ENCODE measurements at places on chromosomes 7 and 10. TPM values are rescaled to one million over a fixed set of nuclear protein-coding genes. Genes with fewer than 3 reads are reported as not detected.

GRCh38 chr7:123770378-123770777 lies 21.6 kb upstream of the WASL start:
- H3K27me3 ChIP-seq: no peaks in the 10 kb centered on the region
- no peak overlapping the region for H3K4me3 ChIP-seq
- H3K4me1 ChIP-seq: no peaks in the 10 kb centered on the region
- H3K36me3 ChIP-seq: no peaks in the 10 kb centered on the region

- H3K36me3 ChIP-seq: no peaks in the 10 kb centered on the region
- no peak overlapping the region for H3K27ac ChIP-seq
- no peak for DNase-seq
- H3K4me3 ChIP-seq: no peak overlapping the region
- H3K27me3 ChIP-seq: no peaks in the 10 kb centered on the region
Measured at GRCh38 chr10:64142395-64142794, 621.2 kb downstream of the REEP3 start.

DNA sequence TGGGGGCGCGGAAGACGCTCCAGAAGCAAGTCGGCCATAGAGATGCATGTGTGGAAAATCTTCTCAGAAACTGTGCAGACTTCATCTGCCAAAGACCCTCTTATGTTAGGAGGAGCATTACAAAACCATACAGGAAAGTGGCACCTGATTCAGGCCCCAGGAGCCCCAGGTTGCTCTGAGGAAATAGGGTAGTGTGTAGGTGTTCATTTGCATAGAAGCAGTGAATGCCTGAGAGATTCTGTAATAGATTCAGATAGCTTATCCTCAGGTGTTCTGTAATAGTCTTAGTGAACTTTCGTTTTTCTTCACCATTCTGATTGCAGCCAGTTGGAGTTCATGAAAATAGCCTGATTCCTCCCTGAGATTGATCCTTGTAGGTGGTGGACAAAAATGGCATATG lies 106.4 kb upstream of the GJD4 start:
- no peak for DNase-seq
- H3K4me1 ChIP-seq: peaks cover 22% of the 10 kb centered on the region
- H3K4me3 ChIP-seq: 0 out of 2 replicates have a peak overlapping the region, but pooled peaks have one; percentile 7
- H3K27ac ChIP-seq: no peak overlapping the region
- H3K36me3 ChIP-seq: no peaks in the 10 kb centered on the region

GRCh38 chr10:127563718-127564553 lies 14.8 kb downstream of the NPS start:
- H3K36me3 ChIP-seq: no peaks in the 10 kb centered on the region
- H3K27me3 ChIP-seq: no peaks in the 10 kb centered on the region
- no peaks in the 10 kb centered on the region for H3K4me1 ChIP-seq

DNA sequence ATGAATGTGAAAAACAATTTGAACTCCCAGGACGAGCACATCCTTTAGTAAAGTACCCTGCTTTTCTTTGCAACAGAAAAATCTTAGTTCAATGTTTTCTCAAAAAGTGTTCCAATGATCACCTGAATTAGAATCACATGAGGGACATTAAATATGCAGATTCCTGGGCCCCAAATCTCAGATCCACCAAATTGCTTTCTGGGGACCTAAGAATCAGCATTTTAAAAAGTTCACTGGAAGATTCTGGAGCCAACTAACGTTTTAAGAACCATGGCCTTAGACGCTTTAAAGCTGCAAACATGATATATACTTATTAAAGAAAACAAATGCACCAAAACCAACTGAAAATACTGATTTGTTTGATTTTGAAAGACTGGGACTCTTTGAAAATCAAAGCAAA lies 143.4 kb upstream of the TMEM168 start:
- no peaks in the 10 kb centered on the region for H3K27me3 ChIP-seq
- DNase-seq: no peak
- H3K36me3 ChIP-seq: peaks cover 3% of the 10 kb centered on the region
- peaks cover 4% of the 10 kb centered on the region for H3K4me1 ChIP-seq
- H3K27ac ChIP-seq: no peak overlapping the region

DNA sequence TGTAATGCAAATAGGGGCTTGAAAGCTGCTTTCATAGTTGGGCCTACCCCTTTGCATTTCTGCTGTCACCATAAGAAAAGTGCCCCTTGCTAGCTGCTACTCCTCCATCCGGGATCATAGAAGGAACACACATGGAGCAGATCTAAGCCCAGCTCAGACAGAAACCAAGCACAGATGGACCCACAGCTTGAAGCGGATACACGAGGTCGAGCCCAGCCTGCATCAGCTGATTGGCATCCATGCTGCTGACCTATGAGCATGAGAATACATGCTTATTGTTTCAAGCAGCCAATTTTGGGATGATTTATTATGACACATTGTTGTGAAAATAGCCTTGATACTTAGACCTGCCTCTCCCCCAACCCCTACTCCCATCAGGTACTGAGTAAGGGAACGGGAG lies 109.2 kb downstream of the ZNF467 start:
- no peak for DNase-seq
- H3K36me3 ChIP-seq: no peaks in the 10 kb centered on the region
- no peaks in the 10 kb centered on the region for H3K4me1 ChIP-seq
- no peak overlapping the region for H3K4me3 ChIP-seq
- no peak overlapping the region for H3K27ac ChIP-seq

GRCh38 chr10:23325132-23325531 lies 19.5 kb downstream of the C10orf67 start:
- no peak overlapping the region for H3K4me3 ChIP-seq
- H3K36me3 ChIP-seq: no peaks in the 10 kb centered on the region
- no peaks in the 10 kb centered on the region for H3K4me1 ChIP-seq

RNF148 gene
- not detected for polyA plus RNA-seq

DNA sequence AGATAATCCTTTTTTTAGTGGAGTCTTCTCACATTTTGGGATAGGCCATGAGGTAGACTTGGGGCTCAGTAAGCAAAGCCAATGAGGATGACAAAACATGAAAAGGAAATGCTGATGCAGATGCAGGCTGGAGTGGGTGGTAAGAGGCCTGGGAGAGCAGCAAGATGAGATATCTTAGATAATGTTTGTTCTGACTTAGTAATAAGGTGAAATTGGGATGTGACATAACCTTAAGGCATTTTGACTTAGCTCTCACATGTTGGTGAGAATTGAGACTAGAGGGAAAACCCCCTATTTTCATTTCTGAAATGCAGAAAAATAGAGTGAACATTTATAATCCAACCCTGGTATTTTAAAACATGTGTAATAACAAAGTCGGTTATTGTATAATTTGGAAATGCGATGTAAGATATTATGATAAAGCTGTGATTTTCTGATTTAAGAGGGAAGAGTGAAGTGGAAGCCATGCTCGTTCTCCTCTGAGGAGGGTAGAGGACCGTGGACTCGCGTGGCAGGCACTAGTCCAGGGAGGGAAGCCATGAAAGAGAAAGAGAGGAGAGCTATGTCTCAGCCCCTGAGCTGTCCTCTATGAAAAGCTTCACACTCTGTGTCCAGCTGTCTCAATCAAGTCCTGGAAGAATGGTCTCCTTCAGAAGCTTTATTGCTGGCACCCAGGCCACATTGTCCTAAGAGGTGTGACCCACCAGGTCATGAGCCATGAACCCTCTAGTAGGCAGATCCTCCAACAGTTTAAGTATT lies 57.3 kb downstream of the ST7 start:
- no peaks in the 10 kb centered on the region for H3K36me3 ChIP-seq
- peaks cover 49% of the 10 kb centered on the region for H3K4me1 ChIP-seq
- H3K27me3 ChIP-seq: no peaks in the 10 kb centered on the region
- peak; percentile 51 for DNase-seq
- peak overlapping the region; percentile 53 for H3K4me3 ChIP-seq

- H3K4me3 ChIP-seq: no peak overlapping the region
- H3K27ac ChIP-seq: no peak overlapping the region
- peaks cover 3% of the 10 kb centered on the region for H3K36me3 ChIP-seq
- peaks cover 10% of the 10 kb centered on the region for H3K4me1 ChIP-seq
- H3K27me3 ChIP-seq: no peaks in the 10 kb centered on the region
Measured at GRCh38 chr7:43768887-43769272, 10.4 kb downstream of the BLVRA start.

ZNF365 gene
- polyA plus RNA-seq: not detected

- H3K4me1 ChIP-seq: peaks cover 11% of the 10 kb centered on the region
- H3K27ac ChIP-seq: no peak overlapping the region
- H3K4me3 ChIP-seq: no peak overlapping the region
- no peak for DNase-seq
- peaks cover 12% of the 10 kb centered on the region for H3K27me3 ChIP-seq
- H3K36me3 ChIP-seq: no peaks in the 10 kb centered on the region
Measured at GRCh38 chr7:129789652-129790051, 163.1 kb downstream of the UBE2H start.

TUBAL3 gene
- not detected for polyA plus RNA-seq

GRCh38 chr7:38903057-38903456 lies 5.9 kb downstream of the VPS41 start:
- DNase-seq: no peak
- peaks cover 22% of the 10 kb centered on the region for H3K4me1 ChIP-seq
- no peak overlapping the region for H3K4me3 ChIP-seq
- no peaks in the 10 kb centered on the region for H3K27me3 ChIP-seq

OR2A25 gene
- not detected for polyA plus RNA-seq

- DNase-seq: no peak
- no peak overlapping the region for H3K4me3 ChIP-seq
- H3K36me3 ChIP-seq: no peaks in the 10 kb centered on the region
- peaks cover 78% of the 10 kb centered on the region for H3K4me1 ChIP-seq
- H3K27ac ChIP-seq: peak overlapping the region; percentile 76
- no peaks in the 10 kb centered on the region for H3K27me3 ChIP-seq
Measured at GRCh38 chr7:150666412-150666811, 19.1 kb upstream of the GIMAP2 start.

VAX1 gene
- polyA plus RNA-seq: not detected

GRCh38 chr10:97065686-97066660 lies 119.8 kb downstream of the SLIT1 start:
- DNase-seq: no peak
- H3K4me3 ChIP-seq: no peak overlapping the region
- H3K27ac ChIP-seq: no peak overlapping the region
- no peaks in the 10 kb centered on the region for H3K4me1 ChIP-seq

DNA sequence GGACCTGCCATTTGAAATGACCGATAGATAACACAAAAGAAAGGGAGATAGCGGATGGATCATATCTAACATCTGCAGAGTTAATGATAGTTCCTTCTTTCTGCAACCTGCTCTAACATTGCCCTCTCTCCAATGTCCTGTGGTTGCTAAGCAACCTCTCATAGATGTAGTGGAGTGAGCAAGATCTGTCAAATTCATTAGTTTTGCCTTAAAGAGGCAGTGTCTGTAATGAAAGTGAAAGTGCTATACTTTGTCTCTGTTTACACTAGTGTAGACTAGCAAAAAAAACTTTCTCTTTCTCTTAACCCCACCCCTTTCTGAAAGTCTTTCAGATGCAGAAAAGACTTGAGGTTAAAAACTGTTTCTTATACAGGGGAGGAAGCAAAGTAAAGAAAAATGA lies 1196.9 kb downstream of the SORCS3 start:
- peak; percentile 52 for DNase-seq
- no peak overlapping the region for H3K27ac ChIP-seq
- no peaks in the 10 kb centered on the region for H3K36me3 ChIP-seq

DNA sequence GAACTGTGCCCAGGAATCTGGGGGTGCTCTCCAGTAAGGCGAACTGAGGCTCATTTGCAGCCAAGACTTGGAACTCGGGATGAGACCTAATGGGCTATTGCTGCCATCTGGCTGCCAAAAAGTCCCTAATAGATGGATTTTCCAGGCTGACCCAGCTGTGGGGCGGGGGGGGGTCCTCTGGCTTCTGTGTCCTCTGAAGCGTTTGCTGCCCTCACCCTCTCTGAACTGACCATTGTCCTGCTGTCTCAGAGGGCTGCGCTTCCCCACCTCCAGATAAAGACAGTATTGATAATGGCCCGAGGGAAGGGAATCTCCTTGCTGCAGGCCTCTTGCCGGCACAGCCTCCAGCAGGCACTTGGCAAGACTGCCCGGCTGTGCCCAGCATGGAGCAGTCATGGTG lies 46.6 kb downstream of the CLEC2L start:
- no peak overlapping the region for H3K4me3 ChIP-seq
- H3K27ac ChIP-seq: no peak overlapping the region
- H3K36me3 ChIP-seq: no peaks in the 10 kb centered on the region

DNA sequence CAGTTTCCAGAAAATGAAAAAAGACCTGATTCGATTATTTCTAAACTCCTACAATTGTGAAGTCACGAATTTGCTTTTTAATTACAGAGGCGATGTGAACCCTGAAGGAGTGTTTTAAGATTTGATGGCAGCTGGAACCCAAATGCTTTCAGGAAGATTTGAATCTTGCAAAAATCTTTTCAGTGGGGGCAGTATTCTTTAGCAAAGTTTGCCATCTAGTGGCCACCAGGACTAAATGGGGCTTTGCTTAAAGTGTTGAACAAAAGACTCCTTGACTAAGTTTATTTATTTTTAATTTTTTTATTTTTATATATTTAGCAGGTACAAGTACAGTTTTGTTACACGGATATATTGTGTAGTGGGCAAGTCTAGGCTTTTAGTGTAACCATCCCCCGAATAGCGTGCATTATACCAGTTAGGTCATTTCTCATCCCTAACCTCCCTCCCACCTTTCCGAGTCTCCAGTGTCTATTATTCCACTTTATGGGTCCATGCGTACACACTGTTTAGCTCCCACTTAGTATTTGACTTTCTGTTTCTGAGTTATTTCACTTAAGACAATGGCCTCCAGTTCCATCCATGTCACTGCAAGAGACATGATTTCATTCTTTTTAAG lies 98.8 kb downstream of the CACNB2 start:
- H3K4me3 ChIP-seq: no peak overlapping the region
- H3K27me3 ChIP-seq: no peaks in the 10 kb centered on the region
- no peak overlapping the region for H3K27ac ChIP-seq
- DNase-seq: no peak

GRCh38 chr10:28246023-28246422 lies 56.8 kb downstream of the MPP7 start:
- DNase-seq: no peak
- H3K4me3 ChIP-seq: no peak overlapping the region
- H3K36me3 ChIP-seq: no peaks in the 10 kb centered on the region
- H3K4me1 ChIP-seq: no peaks in the 10 kb centered on the region

DNA sequence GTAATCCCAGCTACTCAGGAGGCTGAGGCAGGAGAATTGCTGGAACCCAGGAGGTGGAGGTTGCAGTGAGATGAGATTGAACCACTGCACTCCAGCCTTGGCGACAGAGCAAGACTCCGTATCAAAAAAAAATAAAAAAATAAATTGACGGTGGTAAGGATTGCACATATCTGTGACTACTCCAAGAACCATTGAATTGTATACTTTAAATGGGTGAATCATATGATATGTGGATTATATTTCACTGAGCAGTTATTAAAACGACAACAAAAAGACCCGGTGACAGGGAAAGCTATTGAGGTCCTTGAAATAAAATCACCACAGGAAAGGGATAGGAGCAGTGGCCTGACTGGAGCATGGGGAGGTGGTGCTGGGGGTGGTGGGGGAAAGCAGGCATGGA lies 31.2 kb upstream of the COMTD1 start:
- no peaks in the 10 kb centered on the region for H3K4me1 ChIP-seq
- H3K27me3 ChIP-seq: no peaks in the 10 kb centered on the region
- no peak for DNase-seq
- H3K4me3 ChIP-seq: no peak overlapping the region

ARHGEF5 gene
- polyA plus RNA-seq: 9.5 TPM

Data from GM12878 (cell line).